ENCODE measurements at places on chromosomes 7 and 10. TPM values are rescaled to one million over a fixed set of nuclear protein-coding genes. Genes with fewer than 3 reads are reported as not detected.

ANKRD30A gene
- 0.39 TPM for total RNA-seq

PTPRZ1 gene
- not detected for total RNA-seq

FKBP9 gene
- 78.2 TPM for total RNA-seq

GHRHR gene
- total RNA-seq: not detected

HTRA1 gene
- 64.4 TPM for total RNA-seq

AMPH gene
- 0.10 TPM for total RNA-seq

CCL24 gene
- total RNA-seq: not detected

GGCT gene
- 71.3 TPM for total RNA-seq

MEPCE gene
- 42.1 TPM for total RNA-seq

GPR15LG gene
- total RNA-seq: not detected

NPTX2 gene
- 0.14 TPM for total RNA-seq

Measured in A549 treated with Mapracorat at 1 μM for 4 hours (cell line).